ENCODE measurements at places on chromosomes 16 and 17.

- no peak overlapping the region for H3K4me3 ChIP-seq
- H3K4me1 ChIP-seq: no peaks in the 10 kb centered on the region
- no peaks in the 10 kb centered on the region for H3K36me3 ChIP-seq
- DNase-seq: no peak
- H3K27ac ChIP-seq: no peak overlapping the region
- no peaks in the 10 kb centered on the region for H3K27me3 ChIP-seq
Measured at GRCh38 chr17:28519236-28519635, 13.1 kb downstream of the FOXN1 start.

GRCh38 chr17:7293159-7293558 lies 1.3 kb downstream of the YBX2 start:
- DNase-seq: no peak
- H3K27me3 ChIP-seq: no peaks in the 10 kb centered on the region
- H3K4me3 ChIP-seq: no peak overlapping the region

- H3K36me3 ChIP-seq: no peaks in the 10 kb centered on the region
- H3K27ac ChIP-seq: peak overlapping the region; percentile 81
- no peaks in the 10 kb centered on the region for H3K27me3 ChIP-seq
- DNase-seq: no peak
Measured at GRCh38 chr17:31561469-31562375, 170.2 kb downstream of the RAB11FIP4 start.

DNA sequence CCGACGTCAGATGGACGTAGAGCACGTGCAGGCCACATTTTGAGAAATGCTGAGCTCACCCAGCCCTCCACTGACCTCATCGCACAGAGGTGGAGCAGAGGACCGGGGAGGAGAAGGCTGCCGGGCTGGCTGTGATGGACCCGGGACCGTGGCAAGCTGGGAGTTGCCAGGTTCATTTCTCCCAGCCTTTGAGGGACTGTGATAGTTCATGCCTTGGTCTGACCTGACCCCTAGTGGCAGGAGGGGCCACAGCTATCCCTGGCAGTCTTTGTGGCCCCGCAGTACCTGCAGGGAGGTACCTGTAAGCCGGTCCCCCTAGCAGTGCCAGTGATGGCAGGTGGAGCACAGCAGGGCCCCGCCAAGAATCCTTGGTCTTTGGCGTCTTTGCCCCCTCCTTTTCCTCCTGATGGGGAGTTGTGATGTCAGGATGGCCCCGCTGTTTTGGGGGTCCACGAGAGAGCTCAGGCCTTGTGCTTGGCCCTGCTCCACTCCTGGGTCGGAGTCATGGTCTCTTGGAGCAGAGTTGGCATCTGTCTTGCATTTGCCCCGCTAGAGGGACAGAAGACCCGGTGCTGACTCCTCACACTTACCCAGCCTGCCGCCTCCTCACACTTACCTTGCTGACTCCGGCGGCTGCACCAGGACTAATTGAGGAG lies 50.4 kb downstream of the OR1D5 start:
- peaks cover 10% of the 10 kb centered on the region for H3K36me3 ChIP-seq
- H3K4me3 ChIP-seq: no peak overlapping the region
- H3K27ac ChIP-seq: no peak overlapping the region
- DNase-seq: peak; percentile 64
- H3K27me3 ChIP-seq: no peaks in the 10 kb centered on the region

- H3K27ac ChIP-seq: no peak overlapping the region
- no peaks in the 10 kb centered on the region for H3K36me3 ChIP-seq
- DNase-seq: no peak
- H3K4me3 ChIP-seq: no peak overlapping the region
- no peaks in the 10 kb centered on the region for H3K4me1 ChIP-seq
- no peaks in the 10 kb centered on the region for H3K27me3 ChIP-seq
Measured at GRCh38 chr17:80424261-80424660, 9.3 kb downstream of the ENDOV start.
